Activated T-cell treated with anti-CD3 and anti-CD28 coated beads for 1 hour (primary cell): ENCODE measurements at places on chromosomes 12 and 14.

- no peak for DNase-seq
These were observed 20.7 kb downstream of the GCH1 start for GRCh38 chr14:54881761-54882401.

- no peak for DNase-seq
These were observed 7.9 kb downstream of the MAPK1IP1L start for GRCh38 chr14:55059333-55059732.

GRCh38 chr12:78038986-78039385 is 208.3 kb downstream of the NAV3 start:
- no peak for DNase-seq

DNA sequence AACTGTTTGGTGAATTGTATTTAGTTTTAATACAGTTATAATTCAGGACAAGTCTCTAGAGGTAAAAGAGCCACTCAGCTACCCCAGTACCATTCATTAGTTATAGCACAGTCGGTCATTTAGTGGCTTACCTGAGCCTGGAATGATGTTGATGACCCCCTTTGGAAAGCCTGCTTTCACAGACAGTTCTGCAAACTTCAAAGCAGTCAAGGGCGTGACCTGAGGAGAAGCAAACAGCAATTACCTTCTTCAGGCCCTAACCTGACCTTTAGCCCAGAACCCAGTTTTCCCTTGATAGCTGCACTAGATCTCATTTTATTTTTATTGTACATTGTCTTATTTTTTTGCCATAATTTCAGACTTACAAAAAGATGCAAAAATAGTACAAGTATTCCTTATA is 43.8 kb downstream of the ALDH1L2 start:
- no peak for DNase-seq

GRCh38 chr14:92846162-92846897 is 52.2 kb downstream of the GOLGA5 start:
- no peak for DNase-seq

DNA sequence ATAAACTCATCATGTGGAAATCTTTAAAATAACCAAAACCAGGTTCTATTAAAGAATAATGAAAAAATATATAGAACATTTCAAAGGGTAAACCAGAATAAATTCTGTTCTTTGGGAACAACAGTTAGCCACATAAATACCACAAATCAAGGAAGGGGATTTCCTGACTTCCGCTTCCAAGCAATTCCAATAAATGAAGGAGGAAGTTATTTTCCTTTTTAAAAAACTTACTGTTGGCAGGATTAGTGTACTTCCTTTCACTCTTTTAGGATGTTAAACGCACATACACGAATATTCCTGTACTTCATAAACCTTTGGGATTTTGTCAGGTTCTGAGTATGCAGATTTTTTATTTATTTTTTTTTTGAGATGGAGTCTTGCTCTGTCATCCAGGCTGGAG is 13.7 kb upstream of the LIMA1 start:
- no peak for DNase-seq

GRCh38 chr14:60328583-60328982 is 79.6 kb downstream of the PPM1A start:
- DNase-seq = no peak

- DNase-seq = no peak
These were observed 57.4 kb downstream of the FUT8 start for GRCh38 chr14:65469903-65470302.

- DNase-seq = no peak
These were observed 47.3 kb upstream of the FOS start for GRCh38 chr14:75231320-75231719.

- DNase-seq = no peak
These were observed 1.1 kb downstream of the SP1 start for GRCh38 chr12:53380794-53381730.

DNA sequence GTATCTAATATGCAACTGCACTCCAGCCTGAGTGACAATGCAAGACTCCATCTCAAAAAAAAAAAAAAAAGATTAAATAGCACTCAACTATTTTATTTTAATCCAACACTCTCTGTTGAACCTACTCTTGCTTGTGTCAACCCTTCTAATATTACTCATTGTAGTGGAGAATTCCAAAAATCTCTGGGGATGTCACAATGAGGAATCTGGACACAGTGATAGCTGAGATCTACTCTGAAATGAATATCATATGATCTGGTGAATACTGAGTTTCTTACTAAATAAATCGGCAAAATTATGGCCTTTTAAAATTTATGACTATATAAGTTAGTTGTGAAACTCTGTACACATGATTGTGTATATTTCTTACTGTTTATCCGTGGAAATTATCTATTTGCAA is 418.2 kb downstream of the BCAT1 start:
- no peak for DNase-seq

DNA sequence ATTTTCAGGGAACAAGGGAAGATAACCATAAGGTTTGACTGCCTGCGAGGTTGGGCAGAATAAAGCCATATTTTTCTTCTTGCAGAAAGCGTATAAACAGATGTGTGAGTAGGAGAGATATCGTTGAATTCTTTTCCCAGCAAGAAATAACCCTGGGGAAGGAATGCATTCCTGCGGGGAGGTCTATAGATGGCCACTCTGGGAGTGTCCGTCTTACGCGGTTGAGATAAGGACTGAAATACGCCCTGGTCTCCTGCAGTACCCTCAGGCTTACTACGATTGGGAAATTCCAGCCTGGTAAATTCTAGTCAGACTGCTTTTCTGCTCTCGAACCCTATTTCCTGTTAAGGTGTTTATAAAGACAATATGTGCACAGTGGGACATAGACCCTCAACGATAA is 225.0 kb downstream of the LRIG3 start:
- no peak for DNase-seq

GRCh38 chr12:54207539-54208294 is 18.9 kb upstream of the SMUG1 start:
- DNase-seq = peak; percentile 72

DNA sequence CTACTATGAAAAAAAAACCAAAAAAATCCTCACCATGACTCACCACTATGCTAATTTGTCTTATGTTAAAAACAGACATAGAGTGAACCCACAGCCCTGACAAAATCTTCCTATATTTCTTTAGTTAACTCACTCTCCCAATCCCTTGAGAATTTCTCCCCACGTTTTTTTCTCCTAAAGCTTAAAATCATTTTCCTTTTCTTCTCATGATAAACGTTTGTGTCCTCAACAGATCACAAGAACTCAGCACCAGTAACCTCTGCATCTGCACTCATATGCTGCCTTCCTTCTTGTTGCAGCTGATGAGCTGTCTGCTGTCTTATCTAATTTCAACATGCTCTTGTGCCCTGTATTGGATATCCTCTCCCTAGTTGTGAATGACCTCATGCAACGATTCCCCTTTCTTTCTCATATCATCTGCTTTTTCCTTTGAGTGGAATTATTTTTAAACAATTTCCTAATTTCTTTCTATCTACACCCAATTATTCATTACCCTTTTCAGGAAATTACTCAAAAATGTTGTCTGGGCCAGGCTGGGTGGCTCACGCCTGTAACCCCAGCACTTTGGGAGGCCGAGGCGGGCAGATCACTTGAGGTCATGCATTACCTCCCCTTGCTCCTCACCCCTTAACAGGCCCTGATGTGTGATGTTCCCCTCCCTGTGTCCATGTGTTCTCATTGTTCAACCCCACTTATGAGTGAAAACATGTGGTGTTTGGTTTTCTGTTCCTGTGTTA is 427.5 kb upstream of the MGAT4C start:
- DNase-seq = no peak

DNA sequence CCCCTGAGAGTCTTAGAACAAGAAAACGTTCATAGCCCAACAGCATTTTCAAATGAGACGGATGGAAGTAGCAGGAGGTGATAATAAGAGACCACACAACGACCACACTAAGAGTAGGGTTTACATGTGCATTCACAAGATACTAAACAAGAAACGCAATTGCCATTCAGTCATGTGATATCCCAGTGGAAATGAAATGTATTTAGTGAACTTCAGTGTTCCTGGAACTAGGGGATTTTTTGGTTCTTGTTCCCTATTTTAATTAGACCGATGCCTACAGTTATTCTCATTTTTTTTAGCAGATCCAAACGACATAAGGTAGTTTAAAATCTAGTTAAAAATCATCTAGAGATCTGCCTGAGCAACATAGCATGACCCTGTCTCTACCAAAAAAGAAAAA is 150.0 kb downstream of the GPR65 start:
- DNase-seq = no peak

DNA sequence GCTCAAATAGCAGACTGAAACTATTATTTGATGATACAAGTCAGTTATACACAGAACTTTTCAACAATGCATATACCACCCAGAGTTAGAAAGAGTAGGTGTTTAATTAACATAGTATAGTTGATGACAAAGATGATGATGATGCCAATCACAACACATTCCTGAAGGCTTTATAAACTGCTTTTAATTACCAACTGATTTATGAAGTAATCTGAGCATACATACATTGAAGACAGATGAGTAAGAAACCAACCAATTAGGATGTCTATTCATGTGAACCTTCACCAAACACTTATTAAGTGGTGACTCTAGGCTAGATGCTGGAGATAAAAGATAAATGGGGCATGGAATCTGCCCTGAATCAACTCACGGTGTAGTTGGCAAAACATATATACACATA is 600.9 kb upstream of the FLRT2 start:
- no peak for DNase-seq

DNA sequence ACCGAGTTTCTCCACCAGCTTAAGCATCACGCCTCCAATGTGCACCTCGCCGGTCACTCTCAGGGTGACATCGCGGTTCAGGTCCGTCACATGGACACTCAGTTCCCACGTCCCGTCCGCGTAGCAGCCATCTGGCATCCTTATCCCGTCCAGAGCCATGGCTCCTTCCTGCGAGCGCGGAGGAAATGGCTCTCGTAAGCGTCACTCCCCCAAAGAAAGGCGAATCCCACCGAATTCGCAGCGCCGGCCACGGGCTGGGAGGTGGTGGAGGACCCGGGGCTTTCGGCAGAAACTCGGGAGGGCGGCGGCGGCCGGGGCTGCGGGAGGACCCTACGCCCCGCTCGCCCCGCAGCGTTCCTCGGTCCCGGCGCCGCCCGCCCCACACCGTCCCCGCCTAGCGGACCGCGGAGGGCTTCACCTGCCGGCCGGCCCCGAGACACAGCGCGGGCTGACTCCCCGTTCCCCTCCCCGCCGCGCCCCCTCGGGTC is 396 bp downstream of the FERMT2 start:
- peak; percentile 4 for DNase-seq

DNA sequence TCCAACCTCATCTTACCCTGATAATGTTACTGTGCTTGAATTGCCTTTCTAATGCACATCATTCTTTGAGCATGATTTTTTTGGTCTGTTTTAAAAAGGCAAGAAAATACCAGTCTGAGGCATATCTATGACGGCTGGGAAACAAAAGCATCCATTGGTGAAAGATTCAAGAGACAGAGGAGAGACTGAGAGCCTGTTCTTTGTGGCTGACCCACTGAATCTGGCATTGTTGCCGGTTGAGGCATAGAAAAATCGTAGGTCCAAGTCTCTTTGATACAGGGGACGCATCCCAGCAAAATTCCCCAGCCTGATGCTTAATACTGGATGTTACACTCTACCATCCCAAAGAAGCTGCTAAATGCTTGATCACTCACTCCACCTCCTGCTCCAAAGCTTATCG is 2.9 kb upstream of the KLHL42 start:
- DNase-seq = no peak

- no peak for DNase-seq
These were observed 194.6 kb upstream of the KRR1 start for GRCh38 chr12:75705749-75706711.

GRCh38 chr14:72740966-72741825 is 152.7 kb downstream of the DPF3 start:
- DNase-seq = no peak

DNA sequence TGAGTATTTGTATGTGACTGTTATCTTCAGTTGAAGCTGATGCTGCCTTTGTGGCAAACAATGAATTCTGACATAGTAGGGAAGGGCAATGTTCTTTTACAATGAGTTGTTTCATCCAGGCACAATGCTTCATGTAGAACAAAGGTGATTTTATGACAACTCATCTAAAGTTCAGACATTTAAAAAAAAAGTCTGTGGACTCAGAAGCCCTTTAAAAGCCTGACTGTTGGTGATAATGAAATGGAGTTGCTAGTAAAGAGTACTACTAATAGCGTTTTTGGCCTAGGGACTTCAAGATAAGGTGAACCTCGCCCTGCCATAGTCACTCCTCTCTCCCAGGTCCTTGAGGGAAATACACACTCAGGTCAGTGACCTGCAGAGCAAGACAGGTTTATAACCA is 105.1 kb downstream of the AKAP6 start:
- DNase-seq = no peak
